Neural cell (in vitro differentiated cells): ENCODE measurements at places on chromosomes 7 and 10. TPM values are rescaled to one million over a fixed set of nuclear protein-coding genes. Genes with fewer than 3 reads are reported as not detected.

IGF2BP3 gene
- 26.3 and 29.6 TPM in 2 replicates for polyA plus RNA-seq

CTNNA3 gene
- polyA plus RNA-seq = 0.06 and 0.14 TPM in 2 replicates

PON1 gene
- 0.25 TPM in 1 of 2 replicates, not detected in the other for polyA plus RNA-seq

SPDYE2 gene
- polyA plus RNA-seq = not detected in 2 replicates

SPDYE8 gene
- 0.63 and 3.3 TPM in 2 replicates for polyA plus RNA-seq

SYCE1 gene
- not detected in 2 replicates for polyA plus RNA-seq

ASAH2 gene
- polyA plus RNA-seq = 4.3 and 20.8 TPM in 2 replicates

SPAM1 gene
- not detected in 2 replicates for polyA plus RNA-seq

IGFBP1 gene
- not detected in 2 replicates for polyA plus RNA-seq

CTBP2 gene
- polyA plus RNA-seq = 59.5 and 67.6 TPM in 2 replicates

MYL7 gene
- 0.76 TPM in 1 of 2 replicates, not detected in the other for polyA plus RNA-seq

ACTR3C gene
- polyA plus RNA-seq = not detected in 2 replicates

ATRNL1 gene
- 47.8 and 51.9 TPM in 2 replicates for polyA plus RNA-seq

GPR26 gene
- polyA plus RNA-seq = 8.0 and 8.1 TPM in 2 replicates

SFTPA2 gene
- 0.48 TPM in 1 of 2 replicates, not detected in the other for polyA plus RNA-seq

PTER gene
- not detected in 2 replicates for polyA plus RNA-seq

C10orf62 gene
- not detected in 2 replicates for polyA plus RNA-seq

ZNF425 gene
- 5.1 and 6.8 TPM in 2 replicates for polyA plus RNA-seq

TAS2R3 gene
- polyA plus RNA-seq = not detected in 2 replicates

CCZ1B gene
- polyA plus RNA-seq = 73.1 and 100 TPM in 2 replicates

VWA2 gene
- polyA plus RNA-seq = not detected in 2 replicates

AKR1D1 gene
- polyA plus RNA-seq = not detected in 2 replicates

UBE3C gene
- polyA plus RNA-seq = 39.0 and 46.3 TPM in 2 replicates

FXYD4 gene
- not detected in 2 replicates for polyA plus RNA-seq

C10orf53 gene
- polyA plus RNA-seq = not detected in 2 replicates

GPNMB gene
- polyA plus RNA-seq = not detected in 2 replicates

UFSP1 gene
- polyA plus RNA-seq = 2.4 and 5.0 TPM in 2 replicates

TEX36 gene
- not detected in 2 replicates for polyA plus RNA-seq

BTBD16 gene
- not detected in 2 replicates for polyA plus RNA-seq

EIF5AL1 gene
- polyA plus RNA-seq = 0.08 and 0.21 TPM in 2 replicates

AZGP1 gene
- polyA plus RNA-seq = not detected in 2 replicates

GATA3 gene
- not detected in 2 replicates for polyA plus RNA-seq

TMEM139 gene
- polyA plus RNA-seq = not detected in 2 replicates

FERD3L gene
- not detected in 2 replicates for polyA plus RNA-seq

NPC1L1 gene
- polyA plus RNA-seq = 0.20 TPM in 1 of 2 replicates, not detected in the other

NODAL gene
- 0.46 TPM in 1 of 2 replicates, not detected in the other for polyA plus RNA-seq

SPDYE1 gene
- not detected in 2 replicates for polyA plus RNA-seq

FRA10AC1 gene
- polyA plus RNA-seq = 15.7 and 22.8 TPM in 2 replicates

CACNB2 gene
- 14.3 and 16.4 TPM in 2 replicates for polyA plus RNA-seq

FAM131B gene
- 45.9 and 58.5 TPM in 2 replicates for polyA plus RNA-seq

NUTM2D gene
- 8.2 and 8.3 TPM in 2 replicates for polyA plus RNA-seq

ANKRD30A gene
- polyA plus RNA-seq = not detected in 2 replicates

CCL24 gene
- polyA plus RNA-seq = not detected in 2 replicates

EBF3 gene
- 0.38 and 0.98 TPM in 2 replicates for polyA plus RNA-seq

NPFFR1 gene
- 0.07 TPM in 1 of 2 replicates, not detected in the other for polyA plus RNA-seq

ABCB1 gene
- 1.6 and 6.1 TPM in 2 replicates for polyA plus RNA-seq

PTPRZ1 gene
- polyA plus RNA-seq = 11.8 and 14.0 TPM in 2 replicates

HOXA10 gene
- polyA plus RNA-seq = not detected in 2 replicates

PAX4 gene
- polyA plus RNA-seq = not detected in 2 replicates

KDM7A gene
- 6.4 and 8.2 TPM in 2 replicates for polyA plus RNA-seq

CDK5 gene
- 82.2 and 88.3 TPM in 2 replicates for polyA plus RNA-seq

CALD1 gene
- 7.0 and 8.0 TPM in 2 replicates for polyA plus RNA-seq

CPED1 gene
- polyA plus RNA-seq = not detected in 2 replicates

ZNF736 gene
- 0.04 and 1.7 TPM in 2 replicates for polyA plus RNA-seq

IDI2 gene
- polyA plus RNA-seq = 0.24 TPM in 1 of 2 replicates, not detected in the other
